ENCODE measurements at places on chromosomes 5 and 9. TPM values are rescaled to one million over a fixed set of nuclear protein-coding genes. Genes with fewer than 3 reads are reported as not detected.

Gene GCNT1
- total RNA-seq: 6.4 TPM

Gene FAXDC2
- 0.12 TPM for total RNA-seq

Gene REEP2
- total RNA-seq: 12.3 TPM

Gene GFRA3
- not detected for total RNA-seq

Gene FOXD1
- total RNA-seq: 62.3 TPM

Gene EQTN
- total RNA-seq: not detected

Gene PLAC8L1
- 0.83 TPM for total RNA-seq

Gene SLC45A2
- not detected for total RNA-seq

Gene TMEM215
- total RNA-seq: 0.33 TPM

Data from Daoy (cell line).